ENCODE measurements at places on chromosomes 12 and 14.

DNA sequence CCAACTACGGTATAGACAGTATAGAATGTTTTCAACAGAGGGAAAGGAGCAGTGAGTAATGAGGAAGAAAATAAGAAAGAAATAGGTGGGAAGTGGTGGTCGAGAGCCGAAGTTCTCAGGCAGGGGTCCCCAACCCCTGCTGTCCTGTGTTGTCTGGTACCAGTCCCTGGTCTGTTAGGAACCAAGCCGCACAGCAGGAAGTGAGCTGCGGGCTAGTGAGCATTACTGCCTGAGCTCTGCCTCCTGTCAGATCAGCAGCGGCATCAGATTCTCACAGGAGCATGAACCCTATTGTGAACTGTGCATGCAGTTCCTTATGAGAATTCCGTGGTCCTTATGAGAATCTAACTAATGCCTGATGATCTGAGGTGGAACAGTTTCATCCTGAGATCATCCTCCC is 107.3 kb upstream of the PTPRR start:
- no peak for DNase-seq

DNA sequence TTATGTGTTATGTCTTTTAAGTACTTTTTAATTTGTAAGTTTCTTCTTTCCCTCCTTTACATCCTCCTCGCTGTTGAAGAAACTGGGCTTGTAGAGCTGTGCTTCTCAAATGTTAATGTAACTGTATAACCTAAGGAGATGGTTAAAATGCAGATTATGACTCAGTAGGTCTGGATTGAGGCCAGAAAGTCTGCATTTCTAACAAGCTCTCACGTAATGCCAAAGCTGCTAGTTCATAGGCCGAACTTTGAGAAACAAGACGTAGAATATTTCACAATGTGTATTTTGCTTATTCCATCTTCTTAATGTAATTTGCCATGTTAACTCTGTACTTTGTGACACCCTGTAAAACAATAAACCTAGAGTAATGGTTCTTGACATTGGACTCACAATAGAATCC is 193.3 kb upstream of the SYT1 start:
- DNase-seq: no peak

- DNase-seq: no peak
Measured at GRCh38 chr12:104079024-104079423, 14.7 kb downstream of the HCFC2 start.

DNA sequence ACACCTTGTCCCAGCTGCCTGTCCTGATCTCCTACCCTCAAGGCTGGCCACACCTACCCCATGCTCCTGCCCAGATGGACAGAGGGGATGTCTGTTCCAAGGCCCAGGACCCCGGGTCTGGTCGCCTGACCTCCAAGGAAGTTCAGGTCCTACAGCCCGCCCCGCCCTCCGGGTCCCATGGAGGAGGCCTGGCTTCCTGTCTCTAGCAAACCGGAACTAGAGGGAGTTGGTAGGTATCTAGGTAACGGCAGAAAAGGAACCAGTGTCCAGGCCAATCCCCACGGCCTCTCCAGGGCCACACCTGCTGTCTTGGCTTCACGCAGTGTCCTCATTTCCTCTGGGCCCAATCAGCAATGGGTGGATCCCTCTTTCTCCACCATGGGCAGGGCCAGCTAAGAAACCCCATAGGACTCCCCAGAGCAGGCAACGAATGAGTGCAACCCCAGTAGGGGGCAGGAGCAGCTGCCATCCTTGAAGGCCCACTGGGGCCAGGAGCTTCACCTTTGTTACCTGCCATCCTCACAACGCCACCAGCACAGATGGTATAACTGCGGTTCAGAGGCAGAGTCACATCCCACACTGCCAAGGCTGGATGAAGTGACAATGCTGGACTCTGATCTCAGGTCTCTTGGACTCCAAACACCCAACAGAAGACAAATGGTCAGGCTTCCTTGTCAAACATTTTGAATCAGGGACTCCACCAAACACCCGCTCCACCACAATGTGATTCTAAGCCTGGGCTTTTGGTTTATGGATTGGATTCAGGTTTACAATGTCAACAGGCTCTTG is 25.1 kb upstream of the RPLP0 start:
- no peak for DNase-seq

DNA sequence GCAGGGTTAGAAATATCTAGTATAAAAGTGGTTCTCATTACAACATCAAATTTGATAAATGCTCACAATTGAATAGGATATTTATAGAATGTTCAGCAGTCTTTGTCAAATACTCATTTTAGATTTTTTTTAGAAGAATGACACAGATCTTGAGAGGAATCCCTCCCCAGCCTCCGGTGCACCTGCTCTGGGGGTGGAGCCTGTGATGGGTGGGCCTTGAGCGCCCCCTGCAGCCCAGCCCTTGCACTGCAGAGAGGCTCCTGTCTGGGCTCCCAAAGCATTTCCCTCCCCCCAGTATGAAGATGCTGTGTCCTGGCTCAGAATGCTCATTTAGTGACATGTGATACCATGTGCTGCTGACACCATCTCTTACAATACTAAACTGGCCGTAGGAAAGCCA is 792.3 kb downstream of the TMEM121 start:
- no peak for DNase-seq

- no peak for DNase-seq
Measured at GRCh38 chr12:131046813-131047788, 93.4 kb downstream of the ADGRD1 start.
